Aorta (tissue), 5 donors: ENCODE measurements at places on chromosomes 3 and 15. TPM values are rescaled to one million over a fixed set of nuclear protein-coding genes. Genes with fewer than 3 reads are reported as not detected.

The MAP1A gene
- 36.4 TPM for total RNA-seq

The FBXO40 gene
- total RNA-seq: not detected

The IL17RD gene
- total RNA-seq: 17.0 TPM

The TMCO5A gene
- total RNA-seq: not detected

The MYL3 gene
- total RNA-seq: 1.8 TPM

The RRP9 gene
- total RNA-seq: 11.4 TPM

The NOX5 gene
- total RNA-seq: 0.19 TPM

The ITIH3 gene
- total RNA-seq: 6.8 TPM

The ESYT3 gene
- total RNA-seq: 2.7 TPM

DNA sequence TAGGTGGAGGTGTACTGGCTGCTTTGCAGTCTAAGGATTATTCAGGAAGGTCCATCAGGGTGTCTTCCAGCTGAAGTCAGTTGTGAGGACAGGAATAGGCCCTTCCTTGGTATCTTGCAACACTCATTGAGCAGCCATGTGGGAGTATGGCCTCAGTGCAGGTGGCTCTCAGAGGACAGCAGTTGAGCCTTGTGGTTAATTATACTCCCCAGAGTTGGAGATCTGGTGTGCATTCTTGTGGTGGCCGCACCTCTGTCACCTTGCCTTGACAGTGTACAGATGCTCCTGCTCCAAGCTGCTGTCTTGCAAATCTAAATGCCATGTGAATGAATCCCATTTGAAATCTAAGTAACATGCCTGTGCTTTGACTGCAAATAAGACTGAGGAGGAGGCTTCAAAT lies 339.9 kb upstream of the BCHE start:
- H3K27me3 ChIP-seq: no peaks in the 10 kb centered on the region
- H3K36me3 ChIP-seq: no peaks in the 10 kb centered on the region
- DNase-seq: no peak

GRCh38 chr15:74787251-74788041 lies 5.6 kb downstream of the CSK start:
- no peak for DNase-seq
- no peaks in the 10 kb centered on the region for H3K27me3 ChIP-seq
- peaks cover 5% of the 10 kb centered on the region for H3K4me1 ChIP-seq
- no peak overlapping the region for H3K4me3 ChIP-seq
- no peak overlapping the region for H3K27ac ChIP-seq

DNA sequence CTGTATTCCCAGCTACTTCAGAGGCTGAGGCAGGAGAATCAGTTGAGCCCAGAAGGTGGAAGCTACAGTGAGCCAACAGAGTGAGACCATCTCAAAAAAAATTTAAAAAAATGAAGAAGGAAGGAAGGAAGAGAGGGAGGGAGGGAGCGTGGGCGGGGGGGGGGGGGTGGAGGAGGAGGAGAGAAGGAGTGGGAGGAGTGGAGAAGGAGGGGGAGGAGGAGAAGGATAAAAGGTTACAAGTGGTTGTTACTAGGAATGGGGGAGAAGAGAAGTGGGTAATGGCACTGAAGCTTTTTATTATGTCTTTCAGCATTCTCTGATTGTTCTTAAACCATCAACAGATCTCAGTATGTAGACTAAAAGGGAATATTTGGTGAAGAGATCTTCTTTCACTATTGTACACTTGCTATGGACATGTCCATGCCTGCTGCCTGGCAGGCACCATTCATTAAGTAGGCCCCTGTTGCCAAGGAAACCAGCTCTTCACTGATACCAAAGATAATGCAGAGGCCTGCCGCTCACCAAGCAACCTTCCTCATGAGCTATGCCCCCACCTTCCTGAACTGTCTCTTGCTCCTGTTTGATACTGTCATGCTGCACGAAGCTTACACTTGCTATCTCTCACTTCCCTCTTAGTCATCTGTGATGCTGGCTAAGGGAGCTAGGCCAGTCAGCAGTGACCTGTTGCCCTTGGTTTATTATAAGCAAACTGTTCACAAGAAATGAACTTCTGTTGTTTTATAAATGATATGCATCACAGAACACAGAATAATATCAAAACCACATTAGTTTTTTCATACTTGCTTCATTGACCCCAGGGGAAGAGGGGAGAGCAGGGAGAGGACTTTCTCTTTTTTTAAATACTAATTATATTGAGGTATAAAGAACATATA lies 23.1 kb downstream of the EPM2AIP1 start:
- H3K36me3 ChIP-seq: peaks cover 3% of the 10 kb centered on the region
- no peak for DNase-seq
- no peak overlapping the region for H3K27ac ChIP-seq
- H3K4me1 ChIP-seq: no peaks in the 10 kb centered on the region
- H3K4me3 ChIP-seq: no peak overlapping the region

DNA sequence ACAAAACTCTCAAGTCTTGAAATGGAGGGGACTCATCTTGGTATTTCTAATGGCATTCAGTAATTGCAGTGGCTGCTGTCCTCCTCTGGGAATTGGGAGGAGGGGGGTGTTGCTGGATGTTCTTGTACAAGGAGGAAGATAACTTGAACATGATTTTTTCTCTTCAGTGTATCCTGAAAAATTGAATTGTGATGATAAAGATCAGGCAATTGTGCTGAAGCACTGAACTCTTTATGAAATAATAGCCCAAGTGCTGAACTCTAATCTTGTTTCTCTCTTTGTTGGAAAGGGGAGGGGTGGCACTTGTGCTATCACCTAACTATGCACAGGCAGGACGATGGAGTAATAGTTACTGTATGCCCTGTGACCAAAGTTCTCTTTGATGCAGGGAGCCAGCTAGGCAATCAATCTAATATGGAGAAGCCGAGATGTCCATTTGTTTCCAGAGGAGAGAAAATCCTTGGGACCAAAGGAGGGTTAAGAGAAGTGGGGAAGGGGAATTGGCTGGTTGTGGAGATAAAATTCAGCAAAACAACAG lies 68.1 kb upstream of the ATP2C1 start:
- H3K27me3 ChIP-seq: no peaks in the 10 kb centered on the region
- H3K4me3 ChIP-seq: no peak overlapping the region
- no peak overlapping the region for H3K27ac ChIP-seq
- no peaks in the 10 kb centered on the region for H3K4me1 ChIP-seq

GRCh38 chr3:183537295-183537730 lies 18.2 kb downstream of the KLHL6 start:
- no peaks in the 10 kb centered on the region for H3K36me3 ChIP-seq
- no peak overlapping the region for H3K27ac ChIP-seq
- no peaks in the 10 kb centered on the region for H3K27me3 ChIP-seq
- no peaks in the 10 kb centered on the region for H3K4me1 ChIP-seq

DNA sequence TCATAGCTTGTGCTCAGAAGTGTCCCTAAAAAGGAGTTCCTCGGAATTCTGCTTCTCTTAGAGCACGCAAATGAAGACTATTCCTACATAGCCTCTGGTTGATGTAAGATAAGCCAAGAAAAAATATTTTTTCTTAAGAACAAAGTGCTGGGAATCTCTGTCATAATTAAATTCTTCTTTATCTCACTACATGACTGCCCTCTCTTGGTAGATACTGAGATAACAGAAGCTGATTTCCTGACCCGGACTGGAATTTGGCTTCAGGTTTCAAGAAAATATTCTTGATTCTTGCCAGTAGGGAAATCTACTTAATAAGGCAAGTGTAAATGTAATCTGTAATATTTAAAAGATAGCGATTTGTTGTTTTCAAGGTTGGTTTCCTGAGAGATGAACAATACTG lies 31.3 kb upstream of the SETMAR start:
- H3K27ac ChIP-seq: no peak overlapping the region
- no peak overlapping the region for H3K4me3 ChIP-seq
- H3K36me3 ChIP-seq: no peaks in the 10 kb centered on the region
- no peaks in the 10 kb centered on the region for H3K27me3 ChIP-seq
- DNase-seq: no peak
- H3K4me1 ChIP-seq: no peaks in the 10 kb centered on the region

DNA sequence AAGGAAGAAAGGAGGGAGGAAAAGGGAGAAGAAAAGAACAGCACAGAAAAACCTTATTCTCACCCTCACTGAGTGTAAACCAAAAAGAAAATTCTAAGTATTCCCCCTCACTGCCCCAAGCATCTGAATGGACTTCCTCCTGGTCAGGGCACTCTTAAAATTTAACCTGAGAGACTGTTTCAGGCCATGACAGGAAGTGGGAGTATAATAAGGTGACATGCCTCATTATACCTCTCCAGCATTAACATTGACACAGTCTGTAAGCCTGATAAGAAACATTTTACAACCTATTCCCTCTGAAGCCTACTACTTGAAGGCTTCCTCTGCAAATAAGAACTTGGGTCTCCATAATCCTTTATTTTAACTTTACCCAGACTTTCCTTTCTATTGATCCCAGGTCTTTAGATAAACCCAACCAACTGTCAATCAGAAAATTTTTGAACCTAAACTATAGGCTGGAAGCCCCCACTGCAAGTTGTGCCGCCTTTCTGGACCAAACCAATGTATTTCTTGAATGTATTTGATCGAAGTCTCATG lies 41.7 kb downstream of the SLCO2A1 start:
- H3K27ac ChIP-seq: no peak overlapping the region
- DNase-seq: no peak
- H3K36me3 ChIP-seq: no peaks in the 10 kb centered on the region
- no peaks in the 10 kb centered on the region for H3K27me3 ChIP-seq
- H3K4me3 ChIP-seq: no peak overlapping the region

DNA sequence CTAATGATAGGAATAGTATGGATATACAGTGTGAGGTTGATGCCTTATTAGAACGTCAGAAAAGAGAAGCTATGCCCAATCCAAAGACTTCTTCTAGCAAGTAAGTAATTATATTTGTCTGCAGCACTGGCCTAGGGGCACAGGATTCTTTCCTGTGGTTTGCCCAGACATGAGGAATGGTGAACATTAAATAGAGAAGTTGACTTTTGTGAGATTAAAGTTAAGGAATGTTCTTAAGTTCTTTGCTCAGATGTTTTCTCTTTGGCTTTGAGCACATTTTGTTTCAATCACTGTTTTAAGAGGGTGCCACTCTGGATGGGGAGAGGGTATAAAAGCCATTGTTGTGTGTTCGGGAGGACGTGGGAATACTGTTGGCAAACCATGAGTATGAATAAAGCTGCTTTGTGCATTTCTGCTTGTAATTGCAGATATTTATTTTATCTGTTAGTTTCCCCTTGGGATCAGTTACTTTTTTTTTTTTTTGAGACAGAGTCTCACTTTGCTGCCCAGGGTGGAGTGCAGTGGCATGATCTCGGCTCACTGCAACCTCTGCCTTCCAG lies 8.3 kb downstream of the KIF23 start:
- H3K27ac ChIP-seq: no peak overlapping the region
- H3K36me3 ChIP-seq: peaks cover 1% of the 10 kb centered on the region
- H3K4me3 ChIP-seq: no peak overlapping the region
- no peaks in the 10 kb centered on the region for H3K27me3 ChIP-seq
- no peaks in the 10 kb centered on the region for H3K4me1 ChIP-seq
- DNase-seq: no peak

GRCh38 chr3:26840272-26840870 lies 217.8 kb downstream of the LRRC3B start:
- no peaks in the 10 kb centered on the region for H3K36me3 ChIP-seq
- no peak overlapping the region for H3K27ac ChIP-seq
- no peak for DNase-seq
- H3K4me3 ChIP-seq: no peak overlapping the region
- H3K4me1 ChIP-seq: no peaks in the 10 kb centered on the region
- no peaks in the 10 kb centered on the region for H3K27me3 ChIP-seq

GRCh38 chr15:98941595-98942255 lies 65.9 kb downstream of the PGPEP1L start:
- no peak overlapping the region for H3K27ac ChIP-seq
- no peaks in the 10 kb centered on the region for H3K4me1 ChIP-seq
- H3K27me3 ChIP-seq: no peaks in the 10 kb centered on the region
- peaks cover 6% of the 10 kb centered on the region for H3K36me3 ChIP-seq
- H3K4me3 ChIP-seq: no peak overlapping the region

GRCh38 chr3:147403511-147403910 lies 2.8 kb downstream of the ZIC4 start:
- H3K27ac ChIP-seq: no peak overlapping the region
- H3K27me3 ChIP-seq: no peaks in the 10 kb centered on the region
- no peaks in the 10 kb centered on the region for H3K36me3 ChIP-seq
- H3K4me3 ChIP-seq: no peak overlapping the region
- no peak for DNase-seq

GRCh38 chr3:144963810-144964209 lies 992.2 kb downstream of the DIPK2A start:
- no peaks in the 10 kb centered on the region for H3K4me1 ChIP-seq

DNA sequence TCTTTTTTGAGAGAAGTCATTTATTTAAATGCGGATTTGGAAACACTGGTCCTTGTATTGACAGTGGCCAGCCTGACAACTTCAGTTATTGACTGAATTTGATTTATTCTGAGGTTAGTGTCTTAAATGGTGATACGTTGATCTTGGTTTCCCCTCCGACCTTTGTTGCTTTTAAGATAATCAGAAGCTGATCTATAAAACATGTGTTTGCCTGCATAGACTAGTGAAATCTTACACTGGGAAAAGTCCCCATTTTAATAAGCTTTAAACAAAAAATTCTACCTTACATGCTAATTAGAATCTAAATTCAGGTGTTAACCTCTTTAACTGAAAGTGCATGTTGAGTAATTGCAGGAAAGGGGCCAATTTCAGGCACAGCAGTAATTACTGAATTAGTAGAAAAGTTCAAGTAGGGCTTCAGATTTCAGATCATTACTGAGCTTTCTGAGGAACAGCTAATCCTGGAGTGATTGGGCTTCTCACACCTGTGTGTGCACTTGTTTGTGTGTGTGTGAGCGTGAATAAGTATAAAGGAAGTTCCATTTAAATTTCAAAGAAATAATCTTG lies 221.4 kb downstream of the SOX2 start:
- no peaks in the 10 kb centered on the region for H3K4me1 ChIP-seq
- H3K27ac ChIP-seq: no peak overlapping the region
- H3K4me3 ChIP-seq: no peak overlapping the region
- peaks cover 1% of the 10 kb centered on the region for H3K27me3 ChIP-seq

DNA sequence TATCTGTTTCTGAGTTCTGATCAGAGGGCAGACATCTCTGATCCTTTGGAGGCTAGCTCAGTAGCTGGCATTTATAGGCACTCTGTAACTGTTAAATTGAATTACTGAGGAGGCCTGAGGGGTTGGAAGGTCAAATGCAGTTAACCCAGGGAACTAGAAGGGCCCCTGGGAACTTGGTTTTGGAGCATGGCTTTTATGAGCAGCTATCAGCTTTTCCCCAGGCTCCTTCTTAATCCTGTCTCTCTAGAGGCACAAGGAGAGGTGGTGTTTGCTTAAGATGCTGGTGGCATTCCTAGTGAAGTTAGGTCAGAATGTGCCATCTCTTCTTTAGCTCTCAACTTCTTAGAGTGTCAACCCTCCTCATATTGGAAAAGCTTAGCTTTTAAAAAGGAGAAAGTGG lies 128.9 kb downstream of the LPP start:
- H3K27ac ChIP-seq: peak overlapping the region; percentile 42
- DNase-seq: no peak
- no peaks in the 10 kb centered on the region for H3K36me3 ChIP-seq
- H3K4me3 ChIP-seq: no peak overlapping the region

GRCh38 chr15:36117296-36117787 lies 462.1 kb upstream of the CDIN1 start:
- H3K27me3 ChIP-seq: no peaks in the 10 kb centered on the region
- no peak overlapping the region for H3K27ac ChIP-seq
- H3K4me3 ChIP-seq: no peak overlapping the region
- no peaks in the 10 kb centered on the region for H3K36me3 ChIP-seq
- peaks cover 7% of the 10 kb centered on the region for H3K4me1 ChIP-seq
- no peak for DNase-seq

GRCh38 chr3:73520931-73521461 lies 103.7 kb downstream of the PDZRN3 start:
- no peaks in the 10 kb centered on the region for H3K36me3 ChIP-seq
- no peak overlapping the region for H3K4me3 ChIP-seq
- H3K4me1 ChIP-seq: peaks cover 8% of the 10 kb centered on the region

GRCh38 chr3:146466604-146467003 lies 2.8 kb downstream of the PLSCR2 start:
- no peak overlapping the region for H3K27ac ChIP-seq
- no peak overlapping the region for H3K4me3 ChIP-seq
- H3K27me3 ChIP-seq: no peaks in the 10 kb centered on the region
- DNase-seq: no peak
- no peaks in the 10 kb centered on the region for H3K36me3 ChIP-seq
